Ovary (tissue), 10 donors: ENCODE measurements at places on chromosomes 3 and 15.

DNA sequence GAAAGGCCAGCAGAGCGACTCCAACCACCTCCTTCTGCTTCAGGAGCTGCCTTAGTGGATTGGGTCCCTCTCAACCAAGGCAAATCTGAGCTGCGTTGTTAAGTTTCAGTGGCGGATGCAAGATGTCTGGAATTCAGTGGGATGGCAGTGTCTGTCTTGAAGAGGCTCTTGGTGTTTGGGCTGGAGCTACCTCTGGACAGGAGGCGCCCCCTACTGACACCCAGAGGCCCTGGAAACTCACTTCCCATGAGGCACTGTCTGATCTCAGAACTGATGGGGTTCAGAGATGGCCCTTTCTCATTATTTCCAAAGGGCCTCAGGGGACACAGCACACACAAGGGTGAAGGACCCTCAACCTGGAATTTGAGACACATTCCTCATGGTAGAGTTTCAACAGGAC, 6.0 kb upstream of the SLC28A1 start:
- DNase-seq, result peak; percentile 56

DNA sequence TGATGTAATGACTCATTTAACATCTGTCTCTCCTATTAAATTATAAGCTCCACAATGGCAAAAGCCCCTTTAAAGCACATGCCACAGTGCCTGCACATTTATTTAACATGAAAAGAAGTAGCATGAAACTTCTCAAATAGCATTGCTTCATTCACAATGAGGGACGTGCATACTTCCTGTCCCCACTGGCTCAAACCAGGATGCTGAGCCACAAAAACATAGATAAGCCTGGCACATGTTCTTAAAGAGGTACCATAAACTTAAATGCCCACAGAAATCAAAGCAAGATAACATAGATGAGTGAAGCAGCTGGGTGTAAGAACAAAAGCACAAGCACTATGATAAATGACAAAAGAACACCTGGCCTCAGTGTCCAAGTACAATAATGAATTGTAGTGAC, 3.8 kb downstream of the TP53BP1 start:
- DNase-seq, result no peak

DNA sequence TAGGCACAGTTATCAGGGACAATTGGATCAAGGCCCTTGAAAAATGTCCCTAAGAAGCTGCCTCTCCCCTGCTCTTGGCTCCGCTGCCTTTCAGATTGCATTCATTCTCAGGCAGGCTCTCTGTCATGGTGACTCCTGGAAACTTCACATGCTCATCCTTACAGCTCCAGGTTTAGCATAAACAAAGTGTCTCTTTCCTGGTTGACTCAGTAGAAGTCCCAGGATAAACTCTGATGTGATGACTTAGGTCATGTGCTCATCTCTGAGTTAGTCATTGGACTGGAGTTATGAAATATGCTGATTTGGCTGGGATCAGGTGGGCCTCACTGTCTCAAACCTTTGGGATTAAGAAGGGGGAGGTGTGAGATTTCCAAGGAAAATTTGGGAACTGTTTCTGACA, 243.8 kb downstream of the ZNF621 start:
- no peak for DNase-seq

DNA sequence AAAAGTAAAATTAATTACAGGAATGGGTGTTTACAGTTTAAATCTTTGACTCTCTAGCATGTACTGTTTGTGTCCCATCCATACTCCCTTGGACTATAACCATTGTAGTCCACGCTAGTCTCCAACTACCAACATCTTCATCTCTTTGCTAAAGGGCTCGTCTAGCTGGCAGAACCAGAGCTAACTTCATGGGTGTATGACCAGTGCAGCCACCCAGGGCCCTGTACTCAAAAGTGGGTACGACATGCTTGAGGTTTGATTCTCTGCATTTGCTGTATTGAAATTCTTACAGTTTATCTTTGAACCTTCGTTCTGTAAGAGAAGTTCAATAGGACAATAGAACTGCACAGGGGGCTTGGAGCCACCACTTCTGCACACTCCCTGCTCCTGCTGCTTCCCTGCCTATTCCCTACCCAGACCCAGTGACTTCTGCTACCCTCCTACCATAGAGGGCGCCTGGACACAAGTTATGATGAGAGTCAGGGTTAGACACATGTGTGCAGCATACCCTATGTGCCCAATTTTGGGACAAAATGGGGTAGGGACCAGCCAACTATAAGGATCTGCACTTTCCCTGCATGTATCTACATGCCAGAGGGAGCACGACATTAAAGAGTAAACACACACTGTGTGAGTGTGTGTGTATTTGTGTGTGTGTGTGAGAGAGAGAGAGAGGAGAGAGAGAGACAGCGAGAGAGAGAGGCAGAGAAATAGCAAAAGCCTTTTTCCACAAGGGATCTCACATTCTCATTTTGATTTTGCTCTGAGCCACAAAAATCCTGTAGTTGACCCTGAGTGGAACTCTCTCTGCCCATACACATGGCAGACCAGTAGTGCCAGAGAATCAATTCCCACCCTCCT, 59.0 kb upstream of the NECTIN3 start:
- no peak for DNase-seq

- DNase-seq, result no peak
Measured at GRCh38 chr15:75369897-75370581, 1.6 kb upstream of the MAN2C1 start.

DNA sequence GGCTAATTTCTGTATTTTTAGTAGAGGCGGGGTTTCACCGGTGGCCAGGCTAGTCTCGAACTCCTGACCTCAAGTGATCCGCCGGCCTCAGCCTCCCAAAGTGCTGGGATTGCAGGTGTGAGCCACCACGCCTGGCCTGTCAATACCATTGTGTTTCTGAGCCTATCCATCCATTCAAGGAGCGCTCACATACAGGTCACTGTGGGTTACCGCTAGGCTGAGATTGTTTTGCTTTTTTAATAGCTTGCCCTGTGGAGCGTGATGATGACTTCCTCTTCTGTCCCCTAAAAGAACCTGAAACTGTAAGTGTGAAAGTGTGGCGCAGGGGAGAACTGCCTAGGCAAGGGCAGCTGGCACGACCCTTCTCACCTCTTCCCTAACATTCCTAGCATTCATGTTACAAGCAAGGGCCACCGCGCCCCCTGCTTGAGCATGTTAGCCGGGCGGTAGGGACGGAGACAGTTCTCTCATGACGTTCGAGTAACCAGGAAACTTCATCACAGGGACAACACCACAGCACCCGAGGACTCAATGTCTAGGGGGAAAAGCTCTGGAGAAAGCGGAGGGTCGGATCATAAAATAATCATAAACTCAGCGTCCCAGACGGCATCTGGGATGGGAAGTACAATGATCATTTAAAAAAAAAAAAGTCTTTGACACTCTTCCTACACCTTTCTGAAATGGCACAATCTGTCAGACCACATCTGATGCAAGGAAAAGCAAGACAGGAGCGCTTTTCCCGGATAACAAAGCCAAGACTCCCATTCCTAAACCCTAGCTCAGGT, 790 bp downstream of the LAMP3 start:
- DNase-seq, result no peak

- DNase-seq, result no peak
Measured at GRCh38 chr3:140522653-140523380, 155.0 kb upstream of the TRIM42 start.

DNA sequence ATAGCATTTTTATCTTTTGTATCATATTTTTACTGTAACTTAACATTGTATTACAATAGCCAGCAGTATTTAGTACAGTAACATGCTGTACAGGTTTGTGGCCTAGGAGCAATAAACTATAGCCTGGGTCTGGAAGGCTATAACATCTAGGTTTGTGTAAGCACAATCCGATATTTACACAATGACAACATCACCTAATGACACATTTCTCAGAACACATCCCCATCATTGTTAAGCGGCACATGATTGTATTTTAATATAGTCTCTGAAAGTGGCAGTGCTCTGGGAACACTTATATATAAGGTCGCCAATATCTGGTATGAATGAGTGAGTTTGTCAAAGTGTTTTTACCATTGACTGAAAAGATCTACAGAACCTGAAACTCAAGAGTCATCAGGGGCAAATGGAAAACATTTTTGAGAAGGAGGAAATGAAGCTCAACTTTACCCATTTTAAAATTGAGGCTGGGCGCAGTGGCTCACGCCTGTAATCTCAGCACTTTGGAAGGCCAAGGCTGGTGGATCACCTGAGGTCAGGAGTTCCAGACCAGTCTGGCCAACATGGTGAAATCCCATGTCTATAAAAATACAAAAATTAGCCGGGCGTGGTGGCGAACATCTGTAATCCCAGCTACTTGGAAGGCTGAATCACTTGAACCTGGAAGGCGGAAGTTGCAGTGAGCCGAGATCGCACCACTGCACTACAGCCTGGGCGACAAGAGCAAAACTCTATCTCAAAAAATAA, 38.8 kb upstream of the TNFSF10 start:
- no peak for DNase-seq

GRCh38 chr15:75751891-75752290, 39.2 kb upstream of the CSPG4 start:
- DNase-seq, result no peak

- no peak for DNase-seq
Measured at GRCh38 chr3:131728898-131729642, 226.3 kb upstream of the MRPL3 start.

DNA sequence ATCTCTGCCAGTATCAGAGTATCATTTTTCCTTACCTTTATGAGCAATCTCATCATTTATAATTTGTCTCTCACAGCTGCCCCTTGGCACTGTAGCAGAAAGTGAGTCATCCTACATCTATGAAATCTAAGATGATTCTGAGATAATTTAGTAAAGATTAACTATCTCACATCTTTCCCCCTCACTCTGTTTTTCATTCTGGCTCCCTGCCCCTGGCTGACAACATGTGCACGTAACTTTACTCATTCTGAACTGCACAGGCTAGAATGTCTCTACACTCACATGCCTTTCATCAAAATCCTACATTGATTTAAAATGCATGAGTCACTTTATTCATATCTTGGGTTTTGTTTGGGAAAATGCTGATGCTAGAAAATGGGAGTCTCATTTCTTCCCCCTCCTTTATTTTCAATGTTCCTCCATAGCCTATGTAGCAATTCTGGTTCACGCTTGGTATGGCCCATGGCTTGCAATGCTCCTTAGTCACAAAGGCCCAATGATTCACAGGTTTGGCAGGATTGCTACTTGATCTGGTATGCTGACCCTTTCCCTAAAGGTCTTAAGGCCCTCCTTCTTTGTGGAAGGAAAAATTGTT, 838.5 kb downstream of the TUSC7 start:
- DNase-seq, result no peak

- DNase-seq, result peak; percentile 55
Measured at GRCh38 chr3:40299721-40300335, 9.7 kb upstream of the EIF1B start.

DNA sequence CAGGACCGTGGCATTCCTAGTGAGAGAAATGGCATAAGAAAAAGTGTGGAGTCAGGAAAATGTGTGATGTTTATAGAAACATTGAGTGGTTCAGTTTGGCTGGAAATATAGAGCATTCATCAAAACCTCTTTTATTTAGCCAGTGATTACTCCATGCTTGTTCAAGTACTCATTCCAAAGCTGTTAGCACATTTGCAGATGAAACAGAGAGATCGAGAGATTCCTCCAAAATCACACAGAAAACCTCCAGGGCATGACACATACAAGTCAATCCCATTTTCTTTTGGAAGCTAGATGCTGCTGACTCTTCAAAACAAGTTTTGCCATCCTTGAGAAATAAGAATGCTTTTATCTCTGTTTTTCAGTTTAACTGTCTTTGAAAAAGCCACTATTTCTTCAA, 11.5 kb upstream of the MB21D2 start:
- no peak for DNase-seq

GRCh38 chr3:98980915-98981596, 79.6 kb upstream of the DCBLD2 start:
- no peak for DNase-seq

GRCh38 chr3:184472723-184473428, 88.7 kb upstream of the EPHB3 start:
- DNase-seq, result no peak

DNA sequence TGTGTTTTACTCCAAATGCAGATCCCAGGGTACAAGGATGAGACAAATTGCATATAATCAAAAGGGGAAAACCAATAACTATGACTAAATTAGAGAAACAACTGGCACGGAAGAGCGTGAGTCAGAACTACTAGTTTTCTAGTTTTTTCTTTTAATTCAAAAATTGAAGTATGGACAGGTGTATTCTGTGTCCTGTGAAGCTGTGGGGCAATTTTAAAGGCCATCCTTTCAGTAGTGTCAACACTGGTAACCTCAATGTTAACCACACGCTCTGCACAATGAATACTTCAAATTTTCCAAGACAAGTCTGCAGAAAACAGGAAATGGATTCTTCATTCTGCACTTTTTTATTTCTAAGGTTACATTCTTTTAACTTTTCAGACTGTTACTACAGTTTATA, 32.5 kb upstream of the GOLGA8A start:
- DNase-seq, result no peak

DNA sequence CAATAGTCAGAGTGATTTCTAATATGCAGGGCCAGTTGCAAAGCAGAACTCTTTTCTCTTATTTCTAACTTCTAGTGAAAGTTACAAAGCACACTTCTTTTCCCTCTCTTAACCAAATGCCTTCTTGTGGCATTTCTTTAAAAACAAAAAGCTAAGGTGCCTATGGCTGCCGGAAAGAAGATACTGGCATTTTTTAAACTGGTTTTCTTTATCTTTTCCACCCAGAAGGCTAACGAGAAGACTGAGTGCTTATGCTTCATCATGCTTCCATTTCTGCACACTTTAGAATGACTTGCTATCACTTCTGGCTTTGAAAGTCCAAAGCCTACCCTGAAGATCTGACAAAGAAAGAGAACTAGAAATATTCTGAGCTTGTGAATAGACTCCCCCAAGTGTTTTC, 141.3 kb downstream of the P2RY1 start:
- DNase-seq, result no peak

DNA sequence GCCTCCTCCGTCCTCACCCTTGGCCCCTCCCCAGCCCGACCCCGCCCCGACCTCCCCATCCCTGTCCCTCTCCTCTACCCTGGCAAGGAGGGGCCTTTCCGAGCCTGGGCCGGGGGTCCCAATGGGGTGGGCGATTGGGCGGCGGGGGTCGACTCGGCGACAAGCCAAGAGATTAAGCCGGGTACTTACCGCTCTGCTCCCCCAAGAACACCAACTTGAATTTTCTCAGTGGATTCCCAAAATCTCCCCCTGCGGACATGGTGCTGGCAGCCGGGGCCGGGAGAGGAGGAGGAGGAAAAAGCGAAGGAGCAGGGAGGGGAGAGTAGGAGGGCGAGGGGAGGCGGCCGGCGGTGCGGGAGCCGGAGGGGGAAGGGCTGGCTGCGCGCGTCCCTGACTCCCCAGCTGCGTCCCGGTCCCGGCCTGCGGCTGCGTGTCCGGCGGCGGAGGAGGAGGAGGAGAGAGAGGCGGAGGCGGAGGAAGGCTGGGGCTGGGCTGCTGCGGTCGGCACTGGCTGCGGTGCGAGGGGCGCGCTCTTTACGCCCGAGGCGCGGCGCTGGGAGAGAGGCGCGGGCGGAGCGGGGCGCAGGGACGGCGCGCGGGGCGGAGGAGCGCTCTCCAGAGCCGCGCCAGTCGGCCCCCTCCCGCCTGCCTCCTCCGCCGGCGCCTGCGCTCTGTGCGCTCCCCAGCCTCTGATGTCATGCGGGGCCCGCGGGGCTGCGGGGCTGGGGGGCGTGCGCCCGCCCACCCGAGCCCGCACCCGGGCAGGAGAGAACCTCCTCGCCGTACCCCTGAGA, at the start of gene RAB6B:
TSS of gene RAB6B (minus strand) at position 675 of the 794 bp plus-strand sequence. CDS start at position 259, 416 bp downstream.
- peak; percentile 53 for DNase-seq

GRCh38 chr3:2915826-2916225, 194.3 kb downstream of the IL5RA start:
- DNase-seq, result no peak
